GM23248 (cell line): ENCODE measurements at places on chromosomes 1 and 21. TPM values are rescaled to one million over a fixed set of nuclear protein-coding genes. Genes with fewer than 3 reads are reported as not detected.

Gene ESPN
- not detected in 2 replicates for total RNA-seq

Gene CLDN14
- total RNA-seq, result 0.51 TPM in 1 of 2 replicates, not detected in the other

Gene CACNA1S
- total RNA-seq, result not detected in 2 replicates

Gene OLFML2B
- total RNA-seq, result 1.1 and 1.4 TPM in 2 replicates

Gene CD247
- total RNA-seq, result not detected in 2 replicates

Gene C1QA
- not detected in 2 replicates for total RNA-seq

Gene HES3
- total RNA-seq, result not detected in 2 replicates

Gene ATAD3B
- 20.2 and 34.7 TPM in 2 replicates for total RNA-seq

Gene SPRR4
- not detected in 2 replicates for total RNA-seq

Gene KCNJ9
- 0.13 TPM in 1 of 2 replicates, not detected in the other for total RNA-seq

Gene AVPR1B
- not detected in 2 replicates for total RNA-seq

Gene LRIF1
- 17.3 and 19.2 TPM in 2 replicates for total RNA-seq

Gene KCNA3
- not detected in 2 replicates for total RNA-seq

Gene ZNF683
- not detected in 2 replicates for total RNA-seq

Gene OR2T29
- not detected in 2 replicates for total RNA-seq

Gene INSRR
- total RNA-seq, result not detected in 2 replicates

Gene FCER1G
- total RNA-seq, result not detected in 2 replicates

Gene SYPL2
- total RNA-seq, result 0.11 and 0.13 TPM in 2 replicates

Gene PSEN2
- 7.0 and 13.9 TPM in 2 replicates for total RNA-seq

Gene RAP1GAP
- total RNA-seq, result 0.97 TPM in 1 of 2 replicates, not detected in the other

Gene MYBPHL
- not detected in 2 replicates for total RNA-seq

Gene GOLT1A
- not detected in 2 replicates for total RNA-seq

Gene C1QTNF12
- 0.38 and 3.1 TPM in 2 replicates for total RNA-seq

Gene TFF2
- total RNA-seq, result not detected in 2 replicates

Gene PDE4DIP
- total RNA-seq, result 115 and 149 TPM in 2 replicates

Gene TGFBR3
- total RNA-seq, result 25.4 and 26.5 TPM in 2 replicates

Gene WNT4
- 0.13 and 0.32 TPM in 2 replicates for total RNA-seq
